Activated T-helper 17 cell treated with anti-CD3 and anti-CD28 coated beads, Interleukin-2, amount 50 U/mL, for 72 hours (primary cell): ENCODE measurements at places on chromosomes 1 and 21.
A peak's percentile ranks its signal among the peaks of the same experiment; 100 is the strongest.

DNA sequence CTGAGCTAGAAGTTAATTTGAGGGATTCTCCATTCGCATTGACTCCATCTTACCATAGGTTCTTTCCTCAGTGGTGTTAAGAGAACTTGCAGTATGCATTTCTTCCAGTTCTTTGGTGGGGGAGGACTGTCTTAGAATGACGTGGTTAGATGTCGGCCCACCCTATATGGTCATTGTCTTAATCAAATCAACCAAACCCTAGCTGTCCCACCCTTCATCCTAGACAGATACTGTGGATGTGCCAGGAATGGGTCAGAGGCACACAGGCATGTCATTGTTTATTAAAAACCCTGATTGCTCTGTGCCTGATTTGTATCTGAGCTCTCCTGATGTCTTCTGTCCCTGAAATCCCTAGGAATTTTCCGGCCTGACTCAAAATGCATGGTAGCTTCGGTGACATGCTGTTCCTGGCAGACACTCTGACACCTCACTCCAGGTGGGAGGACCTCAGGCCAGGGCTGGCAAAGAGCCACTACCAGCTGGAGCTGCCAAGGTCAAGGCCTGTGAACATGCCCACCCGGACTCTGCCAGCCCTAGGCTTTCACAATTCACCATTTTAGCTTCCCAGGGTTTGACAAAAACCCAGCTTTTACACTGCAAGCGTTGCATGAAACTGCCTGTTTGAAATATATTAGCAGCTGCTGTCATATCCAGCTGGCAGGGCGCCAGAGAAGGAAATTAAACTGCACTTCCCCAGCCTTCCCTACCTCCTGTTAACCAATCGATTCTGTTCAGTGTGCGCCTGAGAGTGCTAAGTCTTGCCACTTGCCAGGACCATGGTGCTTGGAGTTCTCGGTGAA lies 134.0 kb downstream of the FAM78B start:
- no peak for ATAC-seq

DNA sequence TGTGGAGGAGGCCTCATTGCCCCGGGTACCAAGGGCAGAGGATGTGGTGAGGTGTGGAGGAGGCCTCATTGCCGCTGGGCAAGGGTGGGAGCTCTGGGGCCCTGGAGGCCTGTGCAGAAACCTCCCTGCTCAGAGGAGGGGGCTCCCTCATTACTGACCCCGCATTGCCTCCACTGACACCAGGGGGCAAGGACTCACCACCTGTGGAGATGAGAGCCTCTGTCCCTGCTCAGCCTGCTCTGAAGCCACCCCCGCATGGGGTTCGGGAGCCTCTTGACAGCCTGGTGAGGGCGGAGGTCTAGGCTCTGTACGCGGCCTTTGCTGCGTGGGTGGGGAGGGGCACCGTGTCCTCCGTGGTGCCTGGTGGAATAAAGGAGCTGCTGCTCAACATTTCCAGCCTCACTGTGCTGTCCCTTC lies 95.0 kb upstream of the COL6A1 start:
- peak; percentile 64 for ATAC-seq

DNA sequence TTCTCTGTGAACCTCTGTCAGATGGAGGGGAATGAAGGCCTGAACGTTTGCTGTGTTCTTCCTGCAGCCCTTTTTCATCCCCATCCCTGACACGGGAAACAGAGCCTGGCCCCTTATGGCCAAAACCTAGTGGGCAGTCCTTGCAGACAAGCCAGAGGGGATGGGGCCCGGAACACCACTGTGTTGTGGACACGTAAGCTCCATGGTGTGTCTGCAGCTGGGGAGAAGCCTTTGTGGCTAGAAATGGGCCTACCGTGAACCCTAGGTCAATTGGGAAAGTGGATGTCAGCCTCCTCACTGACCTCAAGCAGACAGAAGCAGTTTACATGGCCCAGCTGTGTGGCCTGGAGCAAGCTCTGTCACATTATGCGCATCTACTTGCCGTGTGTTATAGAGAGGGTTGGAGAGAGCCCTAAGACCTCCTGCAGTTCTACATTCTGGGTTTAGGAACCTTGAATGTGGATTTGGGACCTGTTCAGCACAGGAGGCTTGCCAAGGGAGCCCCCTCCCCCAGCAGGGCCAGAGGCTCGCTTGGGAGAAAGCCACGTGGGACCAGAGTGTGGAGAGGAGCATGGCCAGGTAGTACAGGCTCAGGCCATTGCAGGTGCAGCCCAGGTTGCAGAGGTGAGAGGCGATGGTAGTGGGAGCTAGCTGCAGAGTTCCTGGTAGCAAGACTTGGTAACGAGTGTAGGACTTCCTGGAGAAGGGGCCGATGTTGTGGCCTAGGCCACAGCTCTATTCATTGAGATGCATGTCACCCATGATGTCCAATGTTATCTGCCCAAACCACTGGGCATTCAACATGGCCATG lies 20.7 kb downstream of the PARS2 start:
- no peak for ATAC-seq

DNA sequence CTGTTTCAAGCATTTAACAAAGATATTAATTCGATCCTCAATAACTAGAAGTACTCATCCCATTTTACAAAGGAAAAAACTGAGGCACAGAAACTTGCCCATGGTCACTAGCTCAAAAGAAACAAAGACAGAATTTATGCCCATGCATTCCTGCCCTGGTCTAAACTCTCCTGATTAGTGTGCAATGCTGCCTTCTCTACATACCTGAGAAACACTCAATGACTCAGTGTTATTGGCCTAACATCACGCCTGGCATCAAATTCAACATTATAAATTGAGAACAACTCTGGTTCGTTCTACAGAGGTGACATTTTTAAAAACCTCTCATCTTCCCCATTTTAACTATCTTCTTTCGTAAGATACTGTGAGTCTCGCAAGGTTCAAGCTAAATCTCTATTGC lies 5.2 kb downstream of the APP start:
- ATAC-seq, result no peak

DNA sequence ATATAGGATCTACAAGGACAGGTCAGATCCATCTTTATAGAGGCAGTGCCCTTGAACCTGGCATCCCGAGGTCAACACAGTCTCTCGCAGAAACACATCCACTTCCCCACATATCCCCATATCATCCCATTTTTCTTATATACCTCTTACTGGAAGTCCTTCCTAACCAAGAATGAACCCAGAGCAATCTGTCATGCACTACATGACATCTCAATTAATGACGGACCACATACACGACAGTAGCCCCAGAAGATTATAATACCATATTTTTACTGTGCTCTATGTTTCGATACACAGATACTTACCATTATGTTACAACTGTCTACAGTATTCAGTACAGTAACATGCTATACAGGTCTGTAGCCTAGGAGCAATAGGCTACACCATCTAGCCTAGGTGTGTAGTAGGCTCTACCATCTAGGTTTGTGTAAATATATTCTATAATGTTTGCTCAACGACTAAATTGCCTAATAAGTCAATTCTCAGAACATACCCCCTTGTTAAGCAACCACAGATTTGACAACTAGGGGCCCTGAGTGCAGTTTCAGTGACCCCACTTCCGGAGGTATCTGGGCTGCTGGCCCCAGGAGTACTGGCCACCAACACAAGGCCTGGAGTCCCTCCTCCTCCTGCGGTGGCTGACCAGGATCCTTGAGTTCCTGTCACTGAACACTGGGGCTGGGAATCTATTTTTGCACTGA lies 28.1 kb downstream of the PTPN14 start:
- ATAC-seq, result no peak

DNA sequence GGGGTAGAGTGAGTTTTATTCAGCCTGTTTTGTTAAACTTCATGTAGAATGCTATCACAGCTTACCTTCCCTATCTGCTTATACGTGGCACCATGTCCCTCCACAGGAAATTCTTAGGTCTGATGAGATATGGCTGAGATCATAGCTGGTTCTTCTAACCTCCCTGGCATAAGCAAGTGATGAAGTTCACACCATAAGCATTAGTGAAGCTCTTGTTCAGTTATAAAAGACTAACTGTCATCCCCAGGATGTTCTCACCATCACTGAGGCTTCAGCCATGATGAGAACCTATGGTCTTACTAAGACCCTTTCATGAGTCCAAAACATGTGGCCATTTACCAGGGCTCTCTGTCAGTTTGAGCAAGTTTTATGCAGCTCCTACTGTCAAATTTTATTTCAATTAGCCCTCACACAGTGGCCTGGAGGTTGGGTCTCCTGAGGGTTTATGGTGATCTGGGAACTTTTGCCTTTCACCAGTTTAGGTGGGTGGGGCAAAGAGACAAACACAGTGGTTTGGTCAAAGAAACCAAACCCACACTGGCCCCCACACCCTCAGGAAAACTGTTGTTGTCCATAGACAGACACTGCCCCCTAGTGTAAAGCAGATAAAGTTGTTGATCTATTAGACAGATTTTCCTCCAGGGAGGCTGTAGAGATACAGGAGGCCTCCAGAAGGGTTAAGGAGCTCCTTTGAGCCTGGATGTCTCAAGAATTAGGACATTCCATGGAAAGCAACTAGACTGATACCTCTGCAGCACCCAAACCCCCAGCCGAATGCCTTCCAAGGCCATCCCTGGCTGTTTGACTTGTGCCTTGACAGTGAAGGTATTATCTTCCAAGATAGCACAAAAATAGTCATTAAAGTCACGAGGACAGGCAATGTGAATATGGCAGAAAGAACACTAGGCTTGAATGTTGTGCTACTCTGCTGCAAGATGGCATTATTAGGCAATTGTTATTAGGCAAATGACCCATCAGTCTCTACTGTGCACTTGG lies 5.0 kb downstream of the SLC22A15 start:
- ATAC-seq, result peak; percentile 39

GRCh38 chr1:161350671-161351070 lies 17.0 kb downstream of the CFAP126 start:
- ATAC-seq, result no peak

DNA sequence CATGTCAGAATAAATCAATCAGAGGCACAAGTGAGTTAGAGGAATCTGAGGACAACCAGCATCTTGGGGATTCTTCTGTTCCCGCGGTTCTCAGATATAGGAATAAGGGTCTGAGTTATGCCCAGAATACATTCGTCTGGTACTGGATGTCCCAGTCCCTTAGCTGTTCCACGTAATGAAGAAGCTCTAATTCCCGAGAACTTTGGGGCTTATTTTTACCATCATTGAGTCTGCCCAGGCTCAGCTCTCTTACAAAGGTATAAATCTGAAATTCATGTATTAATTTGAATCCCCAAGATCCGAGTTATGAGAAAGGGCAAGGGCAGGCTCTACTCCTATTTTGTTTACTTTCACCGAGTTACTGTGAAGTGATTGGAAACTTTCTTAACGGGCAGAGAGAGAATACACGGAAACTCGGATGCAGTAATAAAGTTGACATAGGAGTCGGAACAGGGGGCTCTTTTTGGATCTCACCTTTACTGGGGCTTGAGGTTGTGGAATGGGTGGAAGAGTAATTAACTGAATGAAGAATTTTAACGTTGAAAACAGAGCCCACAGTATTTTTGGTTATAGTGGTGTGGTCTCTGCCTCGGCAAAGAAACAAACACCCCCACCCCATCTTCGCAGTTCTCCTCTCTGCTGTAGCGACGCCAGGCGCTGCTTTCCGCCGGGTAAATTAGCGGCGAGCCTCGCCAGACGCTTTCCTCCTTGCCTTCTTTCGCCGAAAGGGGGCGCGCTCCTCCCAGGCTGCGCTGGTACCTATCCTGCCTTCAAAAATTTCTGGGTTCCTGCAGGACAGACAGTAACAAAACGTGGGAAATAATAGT lies 7.1 kb downstream of the PRRX1 start:
- no peak for ATAC-seq

DNA sequence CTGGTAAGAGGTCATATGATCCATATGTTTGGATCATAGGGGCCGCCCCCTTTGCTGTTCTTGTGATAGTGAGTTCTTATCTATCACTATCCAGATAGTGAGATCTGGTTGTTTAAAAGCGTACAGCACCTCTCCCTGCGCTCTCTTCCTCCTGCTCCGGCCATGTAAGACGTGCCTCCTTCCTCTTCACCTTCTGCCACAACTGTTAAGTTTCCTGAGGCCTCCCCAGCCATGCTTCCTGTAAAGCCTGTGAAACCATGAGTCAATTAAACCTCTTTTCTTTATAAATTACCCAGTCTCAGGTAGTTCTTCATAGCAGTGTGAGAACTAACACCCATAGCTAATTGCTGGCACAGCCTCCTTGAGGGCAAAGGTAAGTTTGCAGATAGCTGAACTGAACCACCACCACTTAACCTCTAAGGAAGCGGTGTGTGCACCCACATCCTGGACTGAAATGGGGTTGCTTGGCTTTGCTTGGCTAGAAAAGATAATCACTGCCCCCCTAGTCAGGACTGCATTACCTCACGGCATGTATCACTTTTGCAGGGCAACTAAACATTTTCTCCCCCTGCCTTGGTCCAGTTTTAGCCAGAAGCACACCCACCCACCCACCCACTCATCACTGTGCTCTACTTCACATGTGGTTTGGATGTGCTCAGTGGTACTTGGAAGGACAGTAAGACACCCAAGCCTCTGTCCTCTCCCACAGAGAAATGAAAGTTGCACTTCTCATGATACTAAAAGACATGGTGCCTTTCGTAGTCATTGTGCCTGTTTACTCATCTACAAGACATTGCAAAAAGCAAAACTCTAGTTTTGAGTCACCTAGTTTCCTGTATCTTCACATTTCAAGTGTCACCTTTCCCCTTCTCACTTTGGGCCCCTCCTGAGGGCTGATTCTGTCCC lies 23.1 kb upstream of the PTAFR start:
- ATAC-seq, result peak; percentile 90

GRCh38 chr1:3469849-3470649 lies 15.6 kb downstream of the ARHGEF16 start:
- ATAC-seq, result no peak

GRCh38 chr21:22900490-22900889 lies 1902.3 kb downstream of the NCAM2 start:
- ATAC-seq, result no peak

GRCh38 chr1:168634951-168635532 lies 58.6 kb downstream of the XCL1 start:
- ATAC-seq, result no peak

- no peak for ATAC-seq
These were observed 209.7 kb upstream of the VAMP3 start for GRCh38 chr1:7561331-7561921.

DNA sequence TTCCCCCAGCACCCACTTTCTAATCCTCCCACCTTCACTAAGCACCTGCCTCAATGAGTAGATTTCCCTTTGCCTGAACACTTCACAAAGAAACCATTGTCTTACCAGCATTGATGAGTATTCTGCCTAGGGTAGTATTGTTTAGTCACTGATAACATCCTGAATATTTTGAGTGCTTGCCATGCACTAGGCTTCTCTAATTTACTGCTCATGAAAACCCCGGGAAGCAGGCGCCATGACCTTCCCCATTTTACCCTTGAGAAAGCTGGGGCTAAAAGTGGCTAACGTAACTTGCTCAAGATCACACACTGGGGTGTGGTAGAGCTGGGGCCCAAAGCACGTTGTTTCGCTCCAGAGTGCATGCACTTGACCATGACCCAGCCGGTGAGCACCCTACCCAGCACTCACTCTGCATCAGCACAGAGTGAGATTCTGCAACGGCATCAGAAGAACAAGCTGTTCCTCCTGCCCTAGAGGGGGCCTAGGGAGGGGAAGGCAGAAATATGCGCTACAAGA lies 10.6 kb upstream of the F3 start:
- ATAC-seq, result no peak

DNA sequence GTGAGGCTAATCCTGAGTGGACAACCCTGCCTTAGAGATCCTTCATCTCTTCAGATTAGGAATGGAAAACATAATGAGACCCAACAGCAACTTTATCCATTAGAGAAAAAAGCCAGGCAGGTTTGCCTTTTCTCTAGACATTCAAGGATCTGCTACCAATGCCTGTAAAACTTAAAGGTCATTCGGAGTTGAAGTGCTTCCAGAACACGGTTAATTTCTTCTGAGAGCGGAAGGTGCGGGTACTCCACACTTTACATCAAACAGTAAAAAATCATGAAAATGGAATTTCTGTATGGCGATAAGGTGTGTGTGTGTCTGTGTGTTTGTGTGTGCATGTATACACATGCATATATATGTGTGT lies 65.2 kb upstream of the PRKACB start:
- no peak for ATAC-seq
